Activated CD8-positive, alpha-beta memory T cell treated with anti-CD3 and anti-CD28 coated beads, Interleukin-2, amount 50 U/mL, for 4 hours (primary cell): ENCODE measurements at places on chromosomes 4 and X.

- no peak for DNase-seq
Observed at GRCh38 chr4:3389233-3390215, 52.2 kb upstream of the HGFAC start.

GRCh38 chr4:85745939-85746338 is 271.0 kb downstream of the ARHGAP24 start:
- DNase-seq: no peak

GRCh38 chr4:1310031-1310795 is 20.5 kb downstream of the MAEA start:
- DNase-seq: no peak

GRCh38 chr4:185358959-185359358 is 36.8 kb downstream of the LRP2BP start:
- DNase-seq: no peak

DNA sequence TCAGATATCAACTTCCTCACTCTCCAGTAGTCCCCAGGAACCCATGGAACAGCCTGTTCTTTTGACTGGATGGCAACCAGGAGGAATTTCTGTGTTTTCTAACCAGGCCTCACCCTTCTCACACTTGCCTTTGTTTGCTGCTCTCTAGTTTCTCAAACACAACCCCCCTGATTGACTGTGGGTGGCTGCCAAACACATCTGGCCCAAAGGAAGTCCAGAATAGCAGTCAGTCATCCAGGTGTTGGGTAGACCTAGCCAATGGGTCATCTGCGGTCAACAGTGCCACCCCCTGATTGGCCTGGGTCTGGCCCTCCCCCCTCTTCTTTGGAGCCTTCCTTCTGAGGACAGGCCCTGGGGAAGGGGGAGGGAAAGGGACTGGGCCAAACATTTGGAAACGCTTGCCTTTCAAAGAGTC is 53.7 kb downstream of the MSX1 start:
- no peak for DNase-seq

DNA sequence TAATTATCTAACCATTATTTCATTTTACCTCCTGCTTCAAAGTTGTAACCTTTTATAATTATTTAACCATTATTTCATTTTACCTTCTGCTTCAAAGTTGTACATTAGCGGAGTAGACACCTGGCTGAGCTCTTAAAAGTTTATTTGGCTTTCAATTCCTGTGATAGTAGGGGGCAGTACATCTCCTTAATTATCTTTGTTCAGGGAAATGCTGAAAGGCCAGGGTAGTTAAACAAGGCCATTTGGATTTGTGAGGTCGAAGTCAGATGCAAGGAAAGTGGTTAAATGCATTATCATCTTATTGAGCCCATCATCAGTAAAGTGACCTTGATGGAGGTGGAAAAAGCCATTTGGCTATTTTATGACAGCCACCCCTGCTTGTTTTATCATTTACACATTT is 210.6 kb downstream of the TENM3 start:
- no peak for DNase-seq

- no peak for DNase-seq
Observed at GRCh38 chrX:72137846-72138495, 6.3 kb upstream of the RTL5 start.

DNA sequence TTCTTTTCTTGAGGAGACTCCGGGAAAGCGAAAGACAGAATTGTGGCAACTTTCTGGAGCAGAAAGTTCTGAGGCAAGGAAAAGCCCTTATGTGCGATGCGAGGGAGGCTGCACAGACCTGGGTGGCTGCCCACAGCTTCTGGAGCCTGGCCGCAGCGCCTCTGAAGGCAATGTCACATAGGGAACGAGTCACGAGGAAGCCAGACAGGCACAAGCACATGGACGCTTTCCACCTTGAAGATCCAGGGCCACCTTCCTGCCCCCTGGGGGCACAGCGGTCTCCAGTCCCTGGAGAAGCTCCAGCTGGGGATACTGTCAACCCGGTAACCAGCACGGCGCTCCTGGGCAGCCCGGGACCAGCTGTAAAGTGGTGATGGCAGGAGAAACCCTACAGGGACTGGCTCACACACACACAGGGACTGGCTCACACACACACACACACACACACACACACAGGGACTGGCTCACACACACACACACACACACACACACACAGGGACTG is 69.8 kb downstream of the MTNR1A start:
- DNase-seq: no peak

- DNase-seq: no peak
Observed at GRCh38 chrX:5936438-5936837, 292.2 kb downstream of the NLGN4X start.

DNA sequence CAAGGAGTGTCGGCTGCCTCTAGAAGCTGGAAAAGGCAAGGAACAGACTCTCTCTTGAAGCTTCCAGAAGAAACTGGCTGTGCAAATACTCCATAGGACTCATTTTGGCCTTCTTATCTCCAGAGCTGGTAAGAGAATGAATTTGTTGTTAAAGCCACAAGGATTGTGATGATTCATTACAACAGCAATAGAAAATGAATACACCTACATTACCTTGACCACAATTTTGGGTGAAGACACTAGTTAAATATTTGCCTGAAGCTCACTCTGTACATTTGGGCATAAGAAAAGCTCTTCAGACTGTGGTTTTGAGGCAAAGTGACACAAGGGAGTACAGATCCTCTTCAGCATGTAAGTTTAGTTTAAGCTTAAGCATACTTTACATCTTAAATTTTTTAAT is 134.5 kb upstream of the TLL1 start:
- no peak for DNase-seq

DNA sequence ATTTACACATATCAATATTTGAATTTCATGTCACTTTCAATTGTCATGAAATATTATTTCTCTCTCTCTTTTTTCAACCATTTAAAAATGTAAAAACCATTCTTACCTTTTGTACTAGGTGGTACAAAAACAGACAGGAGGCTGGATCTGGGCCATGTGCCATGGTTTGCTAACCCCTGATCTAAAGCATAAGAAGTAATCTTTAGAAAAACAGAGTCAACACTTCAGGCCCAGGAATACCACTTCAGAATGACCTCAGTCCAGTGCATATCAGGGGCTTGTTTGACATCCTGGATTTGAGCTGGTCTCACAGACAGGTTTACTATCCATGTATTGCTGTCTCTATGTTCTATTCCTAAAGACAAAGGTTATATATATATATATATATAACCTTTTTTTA is 102.5 kb downstream of the DCHS2 start:
- no peak for DNase-seq

DNA sequence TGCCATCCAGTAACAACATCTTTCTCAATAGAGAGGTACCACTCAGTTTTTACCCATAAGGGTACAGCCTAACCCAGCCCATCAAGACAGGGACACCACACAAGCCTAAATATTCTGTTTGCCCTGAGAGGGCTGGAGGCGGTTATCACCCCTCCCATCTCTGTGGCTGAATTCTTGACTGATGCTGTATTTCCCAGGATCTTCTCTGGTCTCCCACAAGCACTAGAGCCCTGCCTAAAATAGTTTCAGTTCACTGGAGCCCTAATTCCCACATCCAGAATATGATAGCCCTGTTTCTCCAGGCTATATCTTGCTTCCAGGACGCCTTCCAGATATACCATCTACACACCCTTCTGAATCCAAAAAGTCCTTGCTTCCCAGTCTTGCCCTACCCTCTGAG is 91.6 kb upstream of the NMU start:
- no peak for DNase-seq

DNA sequence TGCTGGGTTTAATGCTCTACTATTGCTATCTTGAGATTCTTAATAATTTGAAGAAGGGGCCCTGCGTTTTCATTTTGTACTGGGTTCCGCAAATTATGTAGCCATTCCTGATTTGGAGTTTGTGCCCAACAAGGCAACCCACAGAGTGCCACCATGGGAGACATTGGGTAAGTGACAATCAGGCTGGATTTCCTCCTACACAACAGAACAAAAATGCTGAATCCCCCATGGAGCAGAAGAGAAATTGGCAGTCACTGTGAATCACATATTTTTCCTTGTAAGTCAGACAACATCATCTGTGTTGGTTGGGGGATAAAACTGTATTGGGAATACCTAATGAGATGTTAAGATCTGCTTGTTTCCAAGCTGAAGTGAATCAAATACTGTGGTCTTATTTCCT is 80.9 kb downstream of the CNGA2 start:
- DNase-seq: no peak

- DNase-seq: no peak
Observed at GRCh38 chrX:17377091-17377717, 2.2 kb downstream of the NHS start.

DNA sequence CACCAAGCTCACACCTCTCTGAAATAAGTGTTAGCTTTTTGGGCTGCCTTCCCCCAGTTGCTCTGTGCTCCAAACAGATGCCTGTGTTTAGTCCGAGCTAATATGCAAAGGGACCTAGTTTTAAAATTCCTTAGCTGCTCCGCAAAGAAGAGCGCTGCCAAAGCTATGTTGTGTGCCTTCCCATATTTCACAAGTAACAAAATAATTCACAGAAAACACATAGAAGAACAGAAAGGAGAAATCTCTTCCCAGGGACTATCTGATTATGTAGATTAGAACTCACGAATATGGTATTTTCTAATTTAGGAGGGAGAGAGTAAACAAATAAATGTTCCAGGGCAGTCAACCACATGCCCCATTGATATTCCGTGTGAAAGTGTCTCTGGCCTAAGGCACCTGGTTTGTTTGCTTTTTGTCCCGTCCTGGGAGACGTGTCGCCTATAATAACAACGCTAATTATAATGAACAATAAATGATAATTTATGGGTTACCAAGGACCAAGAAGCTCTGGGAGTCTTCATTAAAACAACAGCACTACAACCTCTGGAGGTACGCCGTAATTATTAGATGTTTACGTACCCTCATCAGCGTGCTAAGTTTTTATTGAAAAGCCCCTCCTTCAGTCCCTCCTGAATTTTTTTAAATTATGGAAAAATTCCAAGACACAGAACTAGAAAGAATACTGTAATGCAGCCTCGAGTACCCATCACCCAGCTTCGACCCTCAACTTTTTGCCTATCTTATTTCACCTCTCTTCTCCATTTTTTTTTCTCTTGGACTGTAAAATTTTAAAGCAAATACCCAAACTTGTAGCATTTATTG is 1.2 kb upstream of the CCNG2 start:
- DNase-seq: no peak

DNA sequence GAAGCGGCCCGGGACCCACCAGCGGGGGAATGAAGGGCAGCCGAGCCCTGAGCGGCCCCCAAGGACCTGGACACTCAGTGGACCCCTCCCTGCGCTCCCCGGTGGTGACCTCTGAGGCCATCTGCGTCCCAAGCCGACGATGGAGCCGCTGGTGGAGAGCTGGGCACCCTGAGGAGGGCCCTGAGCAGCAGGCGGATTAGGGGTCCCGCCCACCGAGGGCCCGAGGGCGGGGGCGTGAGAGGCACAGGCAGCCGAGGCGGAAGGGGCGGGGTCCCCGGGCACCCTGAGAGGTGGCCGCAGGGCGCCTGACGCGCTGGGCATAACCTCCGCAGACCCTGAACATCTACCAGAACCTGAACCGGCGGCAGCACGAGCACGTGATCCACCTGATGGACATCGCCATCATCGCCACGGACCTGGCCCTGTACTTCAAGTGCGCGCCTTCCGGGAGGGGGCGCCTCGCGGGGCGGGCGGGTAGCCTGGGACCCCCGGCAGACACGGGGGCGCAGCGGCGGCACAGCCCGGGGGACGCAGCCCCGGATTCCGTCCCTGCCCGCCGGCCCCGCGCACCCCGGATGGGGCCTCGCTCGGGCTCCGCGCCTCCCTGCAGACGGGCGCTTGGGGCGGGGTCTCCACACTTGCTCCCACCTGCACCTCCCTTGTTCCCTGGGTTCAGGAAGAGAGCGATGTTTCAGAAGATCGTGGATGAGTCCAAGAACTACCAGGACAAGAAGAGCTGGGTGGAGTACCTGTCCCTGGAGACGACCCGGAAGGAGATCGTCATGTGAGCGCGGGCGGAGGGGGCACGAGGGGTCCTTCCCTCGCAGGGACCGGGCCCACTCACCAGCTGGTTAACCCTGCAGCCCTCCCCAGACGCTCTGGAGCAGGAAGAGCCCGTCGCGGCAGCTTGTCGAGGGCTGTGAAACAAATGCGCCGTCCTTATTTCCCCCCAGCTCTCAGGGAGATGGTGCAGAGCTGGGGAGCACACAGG is 10.3 kb downstream of the ATP5ME start:
- DNase-seq: peak; percentile 85

DNA sequence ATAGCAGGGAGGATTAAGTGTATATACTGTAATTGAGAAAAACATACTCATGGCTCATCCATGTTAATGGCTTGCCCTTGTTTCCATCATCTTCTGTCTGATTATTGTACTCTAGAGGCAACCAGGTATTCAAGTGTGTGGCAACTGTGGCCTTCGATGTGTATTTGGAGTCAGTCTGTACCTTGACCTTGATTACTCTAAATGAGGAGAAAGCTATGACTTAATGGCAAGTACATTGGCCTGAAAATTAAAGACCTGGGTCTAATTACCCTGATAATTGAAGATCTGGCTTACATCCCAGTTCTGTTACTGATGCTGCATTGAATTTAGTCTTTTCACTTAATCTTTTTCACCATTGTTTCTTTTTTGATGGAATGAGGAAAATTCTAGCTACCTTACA is 409.2 kb downstream of the CCSER1 start:
- no peak for DNase-seq

GRCh38 chr4:78171482-78171881 is 114.4 kb downstream of the FRAS1 start:
- no peak for DNase-seq

GRCh38 chr4:124304941-124305340 is 407.6 kb downstream of the ANKRD50 start:
- DNase-seq: no peak

DNA sequence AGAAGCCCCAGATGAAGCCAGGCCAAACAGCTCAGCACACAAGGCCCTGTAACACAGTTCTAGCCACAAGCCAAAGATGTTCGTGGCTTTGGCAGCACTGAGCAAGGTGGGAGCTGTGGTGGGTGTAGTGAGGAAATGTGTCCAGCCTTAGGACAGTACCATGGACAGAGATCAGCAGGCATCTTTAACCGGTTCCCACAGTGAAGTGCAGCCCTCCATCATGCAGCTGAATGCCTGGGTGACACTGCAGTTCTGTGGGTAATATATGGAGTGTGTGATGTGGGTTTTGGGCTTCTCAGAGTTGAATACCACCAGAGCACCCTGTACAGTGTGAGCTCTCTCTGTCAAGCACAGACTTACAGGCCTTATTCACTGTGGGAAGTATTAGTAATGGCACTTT is 6.0 kb upstream of the NEXMIF start:
- DNase-seq: no peak

GRCh38 chr4:176779421-176779820 is 13.3 kb downstream of the VEGFC start:
- no peak for DNase-seq

GRCh38 chr4:99790796-99791617 is 25.6 kb upstream of the DAPP1 start:
- DNase-seq: no peak

- no peak for DNase-seq
Observed at GRCh38 chr4:130820448-130820847, 1724.5 kb downstream of the C4orf33 start.

- no peak for DNase-seq
Observed at GRCh38 chrX:42505016-42505415, 272.9 kb downstream of the PPP1R2C start.

DNA sequence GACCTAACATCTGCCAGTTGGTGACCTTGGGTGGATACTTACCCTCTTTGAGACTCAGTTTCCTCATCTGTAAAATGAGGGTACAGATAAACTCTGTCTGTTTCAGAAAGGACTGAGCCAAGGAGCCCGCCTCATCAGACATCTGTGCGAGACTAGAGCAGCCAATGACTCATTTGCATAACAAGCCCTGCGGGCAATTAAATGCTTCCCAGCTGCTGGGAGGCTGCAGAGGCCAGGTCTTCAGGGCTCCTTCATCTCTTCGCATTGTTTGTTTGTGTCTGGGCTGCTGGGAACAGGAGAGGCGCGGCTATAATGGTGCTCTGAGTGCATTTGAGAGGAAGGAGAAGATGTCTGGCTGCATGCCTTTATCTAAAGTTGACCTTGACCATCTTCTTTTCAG is 85.0 kb downstream of the ADRA2C start:
- DNase-seq: no peak
